ENCODE measurements at places on chromosomes 12 and 14. TPM values are rescaled to one million over a fixed set of nuclear protein-coding genes. Genes with fewer than 3 reads are reported as not detected.

The SSPN gene
- total RNA-seq, result not detected

The STXBP6 gene
- not detected for total RNA-seq

The ZNF219 gene
- 2.8 TPM for total RNA-seq

The POLE2 gene
- 41.3 TPM for total RNA-seq

The KRT78 gene
- not detected for total RNA-seq

The RTN1 gene
- total RNA-seq, result not detected

The CBLN3 gene
- 1.1 TPM for total RNA-seq

The E2F7 gene
- 23.8 TPM for total RNA-seq

The ETNK1 gene
- total RNA-seq, result 69.4 TPM

The EAPP gene
- 28.8 TPM for total RNA-seq

The MAP1LC3B2 gene
- total RNA-seq, result 1.3 TPM

The RAD51AP1 gene
- 55.6 TPM for total RNA-seq

The TSPAN11 gene
- total RNA-seq, result not detected

The GARIN6 gene
- not detected for total RNA-seq

The GOLT1B gene
- 37.3 TPM for total RNA-seq

GRCh38 chr12:70468741-70469140, 102.7 kb downstream of the KCNMB4 start:
- no peak for DNase-seq

- peak; percentile 87 for DNase-seq
These were observed 51.4 kb downstream of the VCPKMT start for GRCh38 chr14:50064993-50065392.

DNA sequence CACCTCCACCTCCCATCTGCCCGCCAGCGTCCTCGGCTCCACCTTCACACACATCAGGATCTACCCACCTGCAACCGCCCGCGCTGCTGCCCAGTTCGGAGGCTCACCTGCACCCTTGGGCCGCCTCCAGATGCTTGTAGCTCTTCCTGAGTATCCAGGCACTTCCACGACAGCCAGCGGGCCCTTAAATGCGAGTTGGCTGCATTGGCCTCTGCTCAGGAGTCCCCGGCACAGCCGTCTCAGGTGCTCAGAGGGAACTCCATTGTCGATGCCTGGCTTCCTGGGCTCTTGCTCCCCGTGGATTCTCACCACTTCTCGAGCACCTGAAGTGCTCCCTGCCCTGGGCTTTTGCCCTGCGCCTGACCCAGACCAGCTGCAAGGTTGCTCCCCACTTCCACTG, 21.9 kb upstream of the CDCA4 start:
- no peak for DNase-seq

DNA sequence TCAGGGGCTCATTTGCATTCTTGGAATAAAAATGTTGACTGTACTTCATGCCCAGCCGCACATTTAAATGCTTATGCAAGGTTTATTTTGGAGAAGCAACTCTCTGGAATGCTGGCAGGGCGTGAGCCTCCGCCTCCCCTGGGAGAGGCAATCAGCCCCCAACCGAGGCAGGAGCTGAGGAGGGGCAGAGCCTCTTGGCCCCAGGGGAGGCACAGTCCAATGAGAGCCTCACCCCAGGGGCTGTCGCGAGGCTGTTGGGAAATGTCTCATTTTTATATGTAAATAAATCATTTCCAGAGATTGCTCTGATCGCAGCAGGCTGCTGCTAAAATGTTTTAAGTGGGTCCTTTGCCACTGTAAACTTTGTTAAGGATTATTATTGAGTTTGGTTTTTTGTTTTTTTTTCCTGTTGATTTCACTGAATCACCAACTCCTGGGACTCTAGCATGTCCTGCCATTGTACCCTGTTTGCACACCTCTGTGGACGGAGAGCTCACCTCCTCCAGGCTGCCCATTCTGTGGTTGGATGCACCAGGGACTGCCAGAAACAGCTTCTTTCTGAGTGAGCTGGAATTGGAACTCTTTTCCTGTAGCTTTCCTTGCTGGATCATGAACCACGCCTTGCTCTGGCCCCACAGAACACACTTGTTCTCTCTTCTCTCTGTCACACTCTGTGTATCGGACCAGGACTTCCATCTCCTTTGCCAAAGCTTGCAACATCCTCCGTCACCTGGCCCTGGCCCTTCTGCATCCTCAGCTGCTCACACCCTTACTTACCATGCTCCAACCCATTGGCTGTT, 46.9 kb upstream of the FAM181A start:
- no peak for DNase-seq

DNA sequence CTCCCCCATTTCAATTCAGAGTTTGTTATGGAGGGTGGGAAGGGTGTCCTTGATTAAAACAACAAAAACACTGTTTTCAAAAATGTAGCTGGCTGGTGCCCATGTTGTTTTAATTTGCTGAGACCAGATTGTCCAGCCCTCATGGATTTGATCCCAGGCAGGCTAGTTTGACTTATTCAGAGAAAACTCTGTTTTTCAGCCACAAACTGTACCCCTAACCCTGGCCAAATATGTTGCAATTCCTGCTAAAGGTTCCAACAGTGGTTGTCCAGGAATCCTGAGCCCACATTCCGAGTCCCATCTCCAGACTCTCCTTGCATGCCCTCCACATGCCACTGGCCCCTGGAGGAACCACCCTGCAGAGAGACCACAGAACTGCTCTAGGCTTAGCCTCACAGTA, 36.0 kb downstream of the MAP1LC3B2 start:
- DNase-seq, result no peak

DNA sequence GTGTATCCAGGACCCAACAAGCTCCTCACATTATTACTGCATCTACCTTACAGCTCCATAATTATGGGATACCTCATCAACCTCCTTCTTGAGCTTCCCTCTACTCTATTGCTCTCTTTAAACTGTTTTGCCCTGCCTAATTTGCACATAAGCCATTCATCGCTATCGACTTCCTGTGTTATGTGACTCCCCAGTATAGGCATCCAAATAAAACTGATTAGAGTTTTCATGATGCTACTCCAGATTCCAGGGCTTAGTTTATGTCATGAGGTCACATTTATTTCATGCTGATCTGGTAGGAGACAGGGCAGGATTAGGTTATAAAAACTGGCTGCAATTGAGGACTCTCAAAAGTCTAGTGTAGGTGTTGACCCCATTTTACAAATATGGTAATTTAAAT, 569.9 kb upstream of the MGAT4C start:
- DNase-seq, result no peak

GRCh38 chr12:45978108-45978507, 12.3 kb downstream of the SCAF11 start:
- no peak for DNase-seq

DNA sequence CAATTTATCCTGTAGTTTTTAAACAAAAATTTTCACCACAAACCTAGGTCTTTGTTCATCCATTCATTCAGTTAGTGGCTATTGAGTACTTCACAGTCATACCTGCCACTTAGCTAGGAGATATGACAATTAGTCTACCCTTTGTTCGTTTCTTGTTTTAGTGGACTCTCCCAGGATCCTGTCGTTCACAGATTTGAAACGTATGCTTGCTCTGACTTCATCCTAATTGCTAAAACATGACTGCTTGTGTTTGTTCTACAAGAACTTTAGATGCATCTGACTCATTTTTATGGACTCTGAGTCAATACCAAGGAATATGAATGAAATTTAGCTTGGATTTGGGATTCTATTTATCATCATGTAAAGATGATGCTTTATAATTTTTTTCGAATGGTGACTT, 69.5 kb downstream of the TBC1D30 start:
- no peak for DNase-seq

DNA sequence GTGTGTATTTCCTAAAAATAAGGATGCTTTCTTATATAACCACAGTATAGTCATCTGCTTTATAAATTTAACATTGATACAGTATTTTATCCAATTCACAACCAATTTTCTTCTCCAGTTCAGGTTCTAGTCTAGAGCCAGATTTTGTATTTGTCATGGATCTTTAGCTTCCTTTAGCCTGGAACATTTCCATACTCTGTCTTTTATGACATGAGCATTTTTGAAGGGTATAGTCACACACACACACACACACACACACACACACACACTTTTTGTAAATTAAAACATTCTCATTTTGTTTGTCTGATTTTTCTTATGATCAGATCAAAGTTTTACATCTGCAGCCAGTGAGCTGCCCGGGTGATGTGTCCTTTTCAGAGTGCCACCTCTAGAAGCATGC, 25.4 kb downstream of the CGRRF1 start:
- no peak for DNase-seq

- DNase-seq, result no peak
These were observed 109.3 kb downstream of the PDE3A start for GRCh38 chr12:20477672-20478071.

DNA sequence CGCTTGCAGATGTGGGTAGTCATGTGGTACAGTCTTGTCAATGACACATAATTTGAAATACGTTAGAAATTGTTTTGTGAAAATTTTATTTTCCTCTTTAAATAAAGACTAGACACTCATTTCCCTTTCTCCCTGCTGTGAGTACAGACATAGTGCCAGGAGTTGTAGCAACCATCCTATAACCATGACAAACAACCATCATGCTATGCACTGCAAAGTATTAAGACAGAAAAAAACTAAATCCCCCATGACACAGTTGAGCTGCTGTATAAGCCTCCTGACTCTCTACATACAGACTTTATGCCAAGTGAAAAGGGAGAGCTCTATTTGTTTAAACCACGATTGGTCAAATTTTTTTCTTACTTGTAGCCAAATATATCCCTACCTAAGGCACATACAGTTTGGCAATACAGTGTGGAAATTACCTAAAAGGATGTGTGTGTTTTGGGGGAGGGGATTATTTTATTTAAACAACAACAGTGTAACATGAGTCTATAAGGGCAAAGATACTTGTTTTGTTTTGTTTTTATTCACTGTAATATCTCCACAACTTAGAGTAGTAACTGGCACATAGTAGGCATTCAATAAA, 45.0 kb upstream of the KRR1 start:
- DNase-seq, result no peak

GRCh38 chr14:64998455-64998931, 11.8 kb downstream of the FNTB start:
- no peak for DNase-seq

DNA sequence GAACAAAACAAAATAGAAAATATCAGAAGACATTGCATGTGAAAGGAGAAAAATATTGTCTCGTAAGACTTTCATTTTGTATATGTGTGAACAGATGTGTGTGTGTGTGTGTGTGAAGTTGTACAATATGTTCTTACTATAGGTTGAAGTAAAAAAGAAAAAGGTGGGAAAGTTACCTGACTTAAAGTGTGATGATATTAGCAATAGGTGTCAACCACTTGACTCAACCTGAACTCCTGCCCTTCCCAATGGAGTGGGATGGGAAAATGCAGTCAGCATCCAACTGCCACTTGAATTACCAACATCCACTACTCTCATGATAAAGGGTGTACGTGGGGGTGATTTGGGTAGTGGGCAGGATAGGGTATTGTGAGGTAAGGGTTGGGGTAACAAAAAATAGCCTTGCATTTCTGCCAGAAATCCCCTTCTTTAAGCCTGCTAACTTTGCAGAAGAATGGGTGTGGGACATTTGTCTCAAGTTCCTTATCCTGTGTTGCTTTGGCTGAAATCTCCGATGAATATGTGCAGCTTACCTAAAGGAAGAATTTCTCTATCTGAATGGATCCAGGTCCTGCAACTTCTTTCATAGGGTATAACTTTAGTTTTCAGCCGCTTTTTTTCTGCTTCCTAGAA, 181.6 kb downstream of the CHST11 start:
- no peak for DNase-seq

GRCh38 chr14:75522983-75523318, 682 bp downstream of the BATF start:
- DNase-seq, result no peak

DNA sequence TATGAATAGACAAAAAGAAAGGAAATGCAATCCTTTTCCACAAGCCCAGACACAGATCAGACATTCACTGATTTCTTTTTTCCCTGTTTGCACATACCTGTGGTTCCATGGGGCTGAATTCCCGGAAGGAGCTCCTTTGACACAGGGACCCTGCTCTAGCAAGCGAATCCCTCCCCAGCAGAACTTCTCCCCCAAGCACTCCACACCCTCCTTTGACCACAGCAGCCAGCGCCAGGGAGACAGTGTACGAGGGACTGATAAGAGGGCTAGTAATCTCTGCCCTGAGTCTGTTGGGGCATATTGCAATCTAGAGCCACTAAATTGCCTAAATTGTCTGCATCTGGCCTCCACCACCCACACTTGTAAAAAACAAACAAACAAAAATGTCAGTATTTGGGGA, 83.4 kb upstream of the NTF3 start:
- DNase-seq, result no peak

GRCh38 chr12:94534278-94534677, 74.6 kb upstream of the CEP83 start:
- DNase-seq, result no peak

DNA sequence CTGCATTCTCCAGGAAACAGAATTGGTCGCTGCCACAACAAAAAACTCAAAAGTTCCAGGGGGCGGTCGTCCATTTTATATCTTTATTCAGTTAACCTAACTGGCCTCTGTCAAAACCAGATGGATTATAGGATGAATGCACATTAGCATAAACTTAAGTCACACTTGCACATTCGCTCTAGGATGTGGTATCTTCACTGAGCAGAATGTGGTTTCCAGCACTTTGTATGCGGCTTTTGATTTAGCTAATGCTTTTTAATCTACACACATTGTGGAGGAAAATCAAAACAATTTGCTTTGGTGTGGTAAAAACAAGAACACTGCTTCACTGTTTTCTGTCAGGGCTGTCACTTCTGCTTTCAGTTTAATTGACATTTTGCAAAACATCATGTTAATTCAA, 4.5 kb downstream of the TAS2R50 start:
- peak; percentile 80 for DNase-seq

- no peak for DNase-seq
These were observed 9.5 kb downstream of the CDKN1B start for GRCh38 chr12:12726555-12727093.

GRCh38 chr12:92469837-92470236, 233.0 kb upstream of the PLEKHG7 start:
- DNase-seq, result no peak

DNA sequence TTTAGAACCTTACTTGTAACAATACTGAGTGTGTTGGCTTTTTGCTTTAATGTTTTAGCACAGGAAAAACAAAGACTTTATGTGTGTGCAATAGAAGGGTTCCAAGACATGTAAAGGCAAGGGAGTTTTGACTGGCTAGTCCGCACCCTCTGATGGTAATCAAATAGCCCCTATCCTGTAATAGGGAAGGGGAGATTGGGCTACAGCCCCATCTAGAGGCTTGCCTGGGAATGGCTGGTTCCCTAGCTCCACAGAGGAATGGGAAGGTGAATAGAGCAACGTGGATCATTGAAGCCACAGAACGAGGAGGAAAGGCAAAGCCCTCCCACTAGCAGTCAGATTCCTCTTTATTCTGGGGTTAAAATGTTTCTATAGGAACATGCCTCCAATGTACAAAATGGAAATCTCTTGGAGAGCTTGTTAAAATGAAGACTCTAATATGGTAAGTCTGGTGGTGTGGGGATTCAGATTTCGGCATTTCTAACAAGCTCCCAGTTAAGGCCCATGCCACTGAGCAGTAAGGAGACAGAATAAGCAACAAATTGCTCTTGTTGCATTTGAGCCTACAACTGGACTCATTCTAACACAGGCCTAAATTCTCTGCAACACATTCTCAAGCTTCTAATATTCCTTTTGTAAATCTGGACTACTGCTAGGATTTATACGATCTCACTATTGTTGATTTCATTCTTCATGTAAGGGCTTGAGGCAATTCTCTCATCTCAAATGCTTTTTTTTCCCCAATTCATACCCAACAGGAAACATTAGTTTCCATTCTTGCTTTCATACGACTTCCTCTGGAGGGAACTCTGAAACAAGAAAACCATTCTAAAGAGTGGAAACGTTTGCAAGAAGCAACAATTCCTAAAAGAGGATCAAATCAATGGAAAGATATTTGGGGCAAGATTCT, 57.1 kb downstream of the NIN start:
- no peak for DNase-seq
